Stimulated activated naive CD8-positive, alpha-beta T cell treated with anti-CD3 and anti-CD28 coated beads, Interleukin-15, Interleukin-2, amounts not matched to agents 100 U/mL and 50 U/mL, for 24 hours (primary cell): ENCODE measurements at places on chromosomes 13 and 19.

- DNase-seq: no peak
Measured at GRCh38 chr19:12970070-12970820, 869 bp downstream of the DAND5 start.

DNA sequence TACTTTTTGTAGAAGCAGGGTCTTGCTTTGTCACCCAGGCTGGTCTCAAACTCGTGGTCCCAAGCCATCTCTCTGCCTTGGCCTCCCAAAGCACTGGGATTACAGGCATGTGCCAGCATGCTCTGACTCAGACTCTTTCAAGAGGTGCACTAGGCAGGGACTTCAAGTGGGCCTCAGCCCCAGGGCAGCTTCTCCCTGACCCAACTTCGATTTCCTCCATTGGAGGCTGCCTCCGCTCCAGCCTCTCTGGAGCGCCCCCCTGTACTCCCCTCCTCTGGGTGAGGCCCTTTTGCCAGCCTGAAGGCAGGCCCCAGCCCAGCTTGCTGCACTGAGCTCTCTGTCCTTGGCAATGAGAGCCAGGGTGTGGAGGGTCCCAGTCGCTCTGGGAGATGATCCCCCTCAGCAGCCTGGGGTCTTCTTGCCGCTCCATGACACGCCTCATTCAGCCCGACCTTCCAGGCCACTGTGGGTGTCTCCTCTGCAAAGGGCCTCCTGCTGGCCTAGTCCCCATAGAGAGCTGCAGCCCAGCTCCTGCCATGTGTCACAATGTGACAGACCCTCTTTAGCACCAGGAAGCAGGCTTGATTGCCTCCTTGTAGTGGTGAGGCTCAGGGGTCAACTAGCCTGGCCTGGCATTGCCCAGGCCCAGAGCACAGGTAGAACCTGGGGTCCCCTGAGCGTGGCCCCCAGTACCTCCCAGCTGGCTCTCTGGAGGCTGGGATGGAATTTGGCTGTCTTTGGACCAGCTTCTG lies 16.4 kb downstream of the CARM1 start:
- DNase-seq: no peak

GRCh38 chr19:40466219-40466984 lies 399 bp upstream of the SPTBN4 start:
- peak; percentile 72 for DNase-seq

GRCh38 chr13:20174656-20175405 lies 14.0 kb upstream of the GJA3 start:
- peak; percentile 74 for DNase-seq

GRCh38 chr19:23394511-23394910 lies 760 bp downstream of the ZNF91 start:
- peak; percentile 47 for DNase-seq

DNA sequence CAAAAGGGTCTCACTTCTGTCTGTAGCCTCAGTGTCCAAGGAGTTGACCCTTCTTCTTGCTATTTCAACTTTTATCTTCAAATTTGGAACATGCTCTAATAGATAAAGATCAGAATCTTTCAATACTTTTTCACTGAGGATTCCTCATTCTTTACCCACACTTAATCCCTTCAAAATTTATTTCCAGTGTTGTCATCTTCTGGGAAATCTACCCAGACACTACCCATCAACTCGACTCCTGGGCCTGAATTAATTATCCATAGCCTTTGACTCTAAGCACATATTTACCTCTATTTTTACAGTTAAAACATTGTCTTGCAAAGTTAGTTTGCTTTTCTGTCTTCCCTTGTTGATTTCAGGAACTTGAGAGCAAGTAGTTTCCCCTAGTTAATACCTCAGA lies 1022.5 kb downstream of the PCDH9 start:
- no peak for DNase-seq

DNA sequence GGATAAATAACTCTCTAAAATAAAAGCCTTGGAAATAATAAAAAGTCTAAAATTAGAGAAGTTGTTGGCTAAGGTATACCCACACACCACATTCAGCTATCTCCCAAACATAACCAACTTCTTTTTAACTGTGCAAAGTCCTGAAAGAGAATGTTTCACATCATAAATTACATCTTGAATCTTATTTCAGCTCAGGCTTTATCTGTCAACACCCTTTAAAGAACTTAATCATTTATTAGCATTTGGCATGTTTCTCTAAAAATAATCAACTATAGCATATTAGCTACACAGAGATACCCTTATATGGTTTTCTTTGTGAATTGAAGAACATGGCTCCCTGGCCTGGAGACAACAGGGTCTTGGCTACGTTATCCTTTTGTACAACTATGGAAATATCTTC lies 6.9 kb downstream of the EDNRB start:
- no peak for DNase-seq

GRCh38 chr19:28583713-28584112 lies 629.2 kb downstream of the UQCRFS1 start:
- no peak for DNase-seq

GRCh38 chr13:101242720-101243119 lies 173.6 kb downstream of the NALCN start:
- no peak for DNase-seq

DNA sequence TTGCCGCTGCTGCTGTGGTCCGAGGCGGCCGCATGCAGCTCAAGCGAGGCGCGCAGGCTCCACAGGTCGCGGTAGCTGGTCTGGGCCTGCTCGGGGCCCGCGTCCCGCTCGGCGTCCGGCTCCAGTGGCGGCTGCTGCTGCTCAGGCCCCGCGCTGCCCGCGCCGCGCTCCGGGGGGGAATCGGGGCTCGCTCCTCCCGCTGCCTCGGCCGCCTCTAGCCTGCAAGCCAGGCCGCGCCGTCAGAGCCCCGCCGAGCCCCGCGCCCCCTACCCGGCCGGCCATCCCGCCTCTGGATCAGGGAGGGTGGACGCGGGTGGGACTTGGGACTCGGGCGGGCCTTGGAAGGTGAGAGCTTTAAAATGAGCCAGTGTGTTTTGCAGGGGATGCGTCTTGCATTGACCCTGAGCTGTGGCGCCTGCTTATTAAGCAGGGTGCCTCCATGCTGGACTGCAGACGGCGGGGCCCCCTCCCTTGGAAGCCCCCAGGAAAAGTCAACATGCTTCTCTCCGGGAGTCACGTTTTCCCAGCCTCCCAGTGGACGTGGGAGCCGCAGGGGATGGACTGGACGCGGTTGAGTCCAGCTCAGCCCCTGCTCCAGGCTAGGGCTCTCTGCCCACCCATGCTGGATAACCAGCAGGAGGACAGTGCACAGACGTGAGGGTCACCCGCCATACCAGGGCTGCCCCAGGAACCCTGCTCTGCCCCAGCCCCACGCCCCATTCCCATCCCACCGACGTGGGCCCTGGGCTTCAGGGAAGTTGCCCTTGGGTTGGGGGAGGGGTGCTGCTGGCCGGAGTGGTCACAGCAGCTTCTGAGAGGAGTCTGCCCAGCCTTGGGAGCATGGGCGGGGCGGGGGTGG lies 7.7 kb downstream of the CBARP start:
- DNase-seq: no peak

DNA sequence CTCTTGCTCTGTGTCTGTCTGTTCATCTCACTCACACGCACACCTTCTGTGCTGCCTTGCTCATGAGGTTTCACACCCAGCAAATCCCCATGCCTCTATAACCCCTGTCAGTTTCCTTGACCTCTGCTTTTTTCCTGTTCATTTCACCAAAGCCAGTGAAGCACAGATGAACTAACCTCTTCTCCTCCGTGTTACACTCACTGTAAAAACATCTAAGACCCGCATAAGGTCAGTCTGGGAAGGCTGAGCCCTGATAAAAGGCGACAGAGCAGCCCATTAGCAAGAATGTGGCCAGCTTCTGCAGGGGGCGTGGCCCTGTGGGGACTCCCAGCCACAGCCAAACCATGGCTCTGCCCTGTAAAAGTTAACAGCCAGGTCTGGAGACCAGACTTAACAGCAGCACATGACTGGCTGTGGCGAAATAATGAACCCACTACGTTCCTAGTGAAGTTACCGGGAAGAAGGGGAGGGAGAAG lies 42.8 kb upstream of the NPAS1 start:
- DNase-seq: no peak

DNA sequence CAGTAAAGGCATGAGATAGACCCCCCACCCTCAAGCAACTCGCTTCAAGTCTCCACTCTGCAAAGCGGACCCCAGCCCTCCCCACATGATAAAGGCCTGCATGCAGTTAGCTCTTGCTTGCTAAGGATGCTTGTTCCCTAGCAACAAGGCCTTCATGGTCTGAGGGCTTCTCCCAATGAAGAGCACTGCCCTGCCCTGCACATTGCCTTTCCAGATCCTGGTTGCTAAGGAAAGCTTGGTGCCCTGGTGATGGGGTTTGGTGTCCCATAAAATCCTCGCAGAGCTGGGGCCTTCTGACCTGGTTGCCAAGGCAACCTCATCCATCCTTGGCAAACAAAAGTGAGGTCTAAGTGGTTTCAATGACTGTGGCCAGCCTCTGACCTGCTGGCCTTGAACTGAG lies 6.0 kb downstream of the DBP start:
- DNase-seq: no peak

- DNase-seq: peak; percentile 27
Measured at GRCh38 chr19:3556423-3556977, 886 bp downstream of the MFSD12 start.

DNA sequence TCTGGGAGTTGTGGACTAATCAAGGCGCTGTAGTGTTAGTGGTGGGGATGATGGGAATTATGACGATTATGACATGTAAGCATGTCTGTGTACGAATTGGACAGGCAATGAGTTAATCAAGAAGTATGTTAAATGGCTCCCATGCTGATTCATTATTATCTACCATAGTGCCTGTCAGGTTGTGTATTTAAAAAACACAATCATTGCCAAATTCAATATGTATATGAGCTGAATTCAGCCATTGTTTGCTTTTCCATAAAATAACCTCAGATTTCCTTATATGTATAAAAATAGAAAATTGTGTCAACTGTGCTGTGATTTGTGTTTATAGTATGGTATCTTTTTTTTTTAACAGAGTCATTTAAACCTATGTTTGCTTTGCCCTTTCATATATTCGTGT lies 37.1 kb downstream of the PCCA start:
- DNase-seq: no peak

GRCh38 chr19:22901431-22902130 lies 69.5 kb downstream of the ZNF723 start:
- no peak for DNase-seq

DNA sequence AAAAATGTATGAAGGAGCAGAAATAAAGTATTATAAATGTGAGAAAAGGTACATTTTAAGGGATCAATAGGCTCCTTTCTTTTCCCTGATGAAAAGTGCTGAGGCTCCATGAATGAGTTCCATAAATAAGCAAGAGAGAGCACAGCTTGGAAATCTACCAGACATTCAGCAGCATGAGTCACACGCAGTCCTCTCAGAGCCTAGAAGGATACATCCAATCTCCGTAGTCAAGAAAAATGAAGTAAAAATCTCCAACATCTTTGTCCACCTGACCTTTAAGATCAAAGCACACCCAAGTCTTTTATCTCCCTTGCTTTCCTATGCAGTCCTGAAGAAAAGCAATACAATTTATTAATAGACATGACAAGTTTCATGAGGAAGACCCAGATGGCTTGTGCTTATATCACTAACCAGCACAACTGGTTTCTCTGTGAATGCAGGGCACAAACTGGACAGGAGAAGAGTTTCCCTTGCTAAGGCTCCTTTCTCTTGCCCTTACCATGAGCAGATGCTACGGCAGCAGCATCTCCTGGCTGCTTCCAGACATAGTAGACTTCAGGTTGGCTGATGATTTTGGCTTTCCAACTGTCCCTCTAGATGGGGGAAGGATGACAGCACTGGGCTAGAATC lies 730.8 kb downstream of the EFNB2 start:
- DNase-seq: no peak
